ENCODE measurements at places on chromosomes 16 and 17.

- DNase-seq = peak; percentile 49
Measured at GRCh38 chr16:11666103-11667055, 1.9 kb upstream of the SNN start.

GRCh38 chr16:88003736-88004135 is 52.5 kb downstream of the BANP start:
- DNase-seq = no peak

DNA sequence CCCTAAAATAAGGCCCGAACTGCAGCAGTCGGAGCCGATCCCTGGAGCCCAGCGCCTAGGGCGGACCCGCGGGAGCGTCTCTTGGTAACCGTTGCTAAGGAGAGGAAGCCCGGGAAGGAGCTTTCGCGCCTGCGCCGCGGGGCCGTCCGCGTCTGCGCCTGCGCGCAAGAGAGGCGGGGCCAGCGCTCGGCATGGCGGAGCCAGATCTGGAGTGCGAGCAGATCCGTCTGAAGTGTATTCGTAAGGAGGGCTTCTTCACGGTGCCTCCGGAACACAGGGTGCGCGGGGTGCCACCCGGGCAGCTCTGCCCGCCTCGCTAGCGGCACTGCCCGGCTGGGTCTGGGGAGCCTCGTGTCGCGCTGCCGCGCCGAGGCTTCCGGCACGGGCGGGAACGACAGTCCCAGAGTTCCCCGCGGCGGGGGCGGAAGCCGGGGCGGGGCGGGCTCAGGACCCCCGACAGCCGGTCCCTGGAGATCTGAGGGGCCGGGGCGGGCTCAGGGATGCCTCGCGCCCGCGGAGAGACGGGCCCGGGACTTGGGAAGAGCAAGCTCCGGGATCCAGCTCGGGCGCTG is at the start of gene CDK10:
Gene CDK10, plus strand, starts transcription at position 170 of the 572 bp plus-strand sequence. Its CDS starts 22 bp downstream, at position 192.
- DNase-seq = peak; percentile 34

GRCh38 chr16:777826-778225 is 10.4 kb downstream of the RPUSD1 start:
- DNase-seq = no peak

GRCh38 chr17:57563958-57564357 is 181.1 kb downstream of the CCDC182 start:
- DNase-seq = peak; percentile 99

DNA sequence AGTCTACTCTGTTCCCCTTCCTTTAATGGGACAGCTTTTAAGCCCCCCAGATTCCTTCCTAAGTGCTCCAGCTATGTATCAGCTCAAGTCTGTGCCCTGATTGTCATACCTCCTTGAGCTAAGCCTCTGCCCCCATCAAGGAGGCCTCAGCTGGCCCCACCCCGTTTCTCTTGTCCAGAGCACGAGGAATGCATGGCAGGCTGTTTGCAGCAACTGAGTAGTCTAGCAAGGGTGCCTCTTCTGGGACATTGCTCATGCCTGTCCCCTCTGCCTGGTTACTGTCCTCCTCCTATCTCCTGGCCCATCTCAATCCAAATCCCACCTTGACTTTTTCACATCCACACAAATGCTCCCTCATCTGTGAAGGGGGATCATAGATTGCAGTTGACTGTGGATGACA is 27.8 kb upstream of the TMEM220 start:
- DNase-seq = no peak

DNA sequence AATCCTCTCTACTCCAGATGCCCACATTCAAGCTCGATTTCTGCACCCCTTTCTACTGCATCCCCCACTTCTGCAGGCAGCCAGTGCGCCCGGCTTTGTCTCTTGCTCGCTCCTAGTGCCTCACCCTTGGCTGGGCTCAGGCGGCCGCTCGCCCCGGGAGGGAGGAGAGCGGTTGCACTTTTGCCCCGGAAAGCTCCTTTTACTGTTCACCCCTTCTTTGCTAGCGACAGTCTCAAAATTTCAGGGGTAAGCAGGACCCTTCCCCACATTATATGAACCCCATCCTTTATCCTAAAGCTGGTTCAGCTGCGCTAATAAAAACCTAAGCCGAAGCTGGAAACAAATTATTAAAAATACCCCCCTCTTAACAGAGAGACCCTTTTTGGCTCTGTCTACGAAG is 1.0 kb downstream of the HOXB5 start:
- DNase-seq = no peak

GRCh38 chr17:6489016-6489550 is 44.8 kb downstream of the PIMREG start:
- DNase-seq = no peak

GRCh38 chr17:50157891-50158290 is 7.4 kb upstream of the PPP1R9B start:
- no peak for DNase-seq

DNA sequence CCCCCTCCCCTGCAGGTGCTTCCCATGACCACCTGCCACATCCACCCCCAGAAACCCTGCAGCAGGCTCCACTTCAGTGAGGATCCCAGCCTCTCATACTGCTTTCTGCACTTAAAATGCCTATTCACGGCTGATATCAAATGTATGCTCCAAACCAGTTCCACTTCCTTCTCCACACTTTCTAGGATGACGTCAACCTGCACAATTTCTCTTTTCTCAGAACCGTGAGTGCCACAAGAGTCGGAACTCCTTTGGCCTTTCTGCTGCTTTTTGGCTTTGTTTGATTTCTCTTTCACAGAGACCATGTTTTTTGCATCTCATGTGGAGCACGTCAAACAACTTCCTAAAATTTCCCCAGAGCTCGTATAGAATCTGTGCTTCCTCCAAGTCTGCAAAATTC is 378.8 kb upstream of the TNRC6C start:
- DNase-seq = no peak

GRCh38 chr16:52184336-52184735 is 362.6 kb downstream of the TOX3 start:
- DNase-seq = no peak
